G401 (cell line): ENCODE measurements at places on chromosomes 13 and 19. TPM values are rescaled to one million over a fixed set of nuclear protein-coding genes. Genes with fewer than 3 reads are reported as not detected.

- no peak for DNase-seq
Observed at GRCh38 chr19:55119053-55119452, 1.6 kb upstream of the PPP1R12C start.

PLPPR3 gene
- 47.9 and 54.5 TPM in 2 replicates for total RNA-seq

- DNase-seq: no peak
Observed at GRCh38 chr13:79522583-79522982, 41.6 kb downstream of the NDFIP2 start.

GRCh38 chr13:94327318-94327717 lies 152.2 kb downstream of the DCT start:
- DNase-seq: no peak
